ENCODE measurements at places on chromosomes 1 and 21.
A peak's percentile ranks its signal among the peaks of the same experiment; 100 is the strongest.

DNA sequence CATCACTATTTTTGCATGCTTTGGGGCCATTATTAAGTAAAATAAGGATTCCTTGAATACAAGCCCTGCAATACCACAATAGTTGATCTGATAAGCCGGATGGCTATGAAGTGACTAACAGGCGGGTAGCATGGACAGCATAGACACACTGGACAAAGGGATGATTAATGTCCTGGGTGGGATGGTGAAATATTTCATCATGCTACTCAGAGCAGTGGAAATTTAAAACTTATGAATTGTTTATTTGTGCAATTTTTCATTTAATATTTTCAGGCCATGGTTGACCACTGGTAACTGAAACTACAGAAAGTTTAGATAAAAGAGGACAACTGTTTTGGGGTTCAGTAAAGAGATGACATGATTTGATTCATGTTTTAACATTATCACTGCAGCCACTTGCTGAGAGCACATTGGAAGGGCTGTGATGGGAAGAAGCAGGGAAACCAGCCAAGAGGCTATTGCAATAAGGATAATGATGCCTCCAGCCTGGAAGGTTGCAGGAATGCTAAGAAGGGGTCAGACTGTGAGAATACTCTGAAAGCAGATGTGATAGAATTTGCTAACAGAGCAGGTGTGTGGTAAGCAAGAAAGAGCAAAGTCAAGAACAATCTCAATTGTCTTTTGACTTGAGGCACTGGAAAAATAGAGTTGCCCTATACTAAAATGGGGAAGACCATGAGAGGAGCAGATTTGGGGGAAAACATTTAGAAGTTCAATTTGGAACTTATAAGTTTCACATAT is 62.5 kb upstream of the TNFSF4 start:
- H3K27me3 ChIP-seq = no peaks in the 10 kb centered on the region
- H3K27ac ChIP-seq = no peak overlapping the region
- no peaks in the 10 kb centered on the region for H3K4me1 ChIP-seq
- no peak overlapping the region for H3K4me3 ChIP-seq

- no peaks in the 10 kb centered on the region for H3K27me3 ChIP-seq
- H3K4me3 ChIP-seq = no peak overlapping the region
- peaks cover 5% of the 10 kb centered on the region for H3K4me1 ChIP-seq
- no peak overlapping the region for H3K27ac ChIP-seq
- no peaks in the 10 kb centered on the region for H3K36me3 ChIP-seq
Observed at GRCh38 chr1:227938911-227939790, 8.6 kb downstream of the WNT9A start.

DNA sequence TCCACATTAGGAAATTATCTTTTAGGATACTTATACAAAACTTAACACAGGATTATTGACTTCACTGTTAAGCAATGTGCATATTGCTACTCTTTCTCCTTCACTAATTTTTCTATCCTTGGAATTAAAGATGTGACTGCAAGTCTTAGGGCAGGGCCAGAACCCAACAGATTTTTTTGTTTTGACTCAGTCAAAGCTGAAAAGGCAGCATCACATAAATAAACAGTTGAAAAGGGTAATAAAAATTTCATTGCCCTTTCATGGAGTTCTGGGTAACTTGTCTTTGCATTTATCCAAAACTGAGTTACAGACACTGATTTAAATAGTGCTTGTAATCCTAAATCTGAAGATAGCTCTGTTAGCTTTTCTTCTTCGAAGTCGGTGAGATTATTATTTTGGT is 1.9 kb upstream of the TMEM35B start:
- no peak overlapping the region for H3K27ac ChIP-seq
- no peaks in the 10 kb centered on the region for H3K27me3 ChIP-seq
- peaks cover 27% of the 10 kb centered on the region for H3K4me1 ChIP-seq
- no peak for DNase-seq

DNA sequence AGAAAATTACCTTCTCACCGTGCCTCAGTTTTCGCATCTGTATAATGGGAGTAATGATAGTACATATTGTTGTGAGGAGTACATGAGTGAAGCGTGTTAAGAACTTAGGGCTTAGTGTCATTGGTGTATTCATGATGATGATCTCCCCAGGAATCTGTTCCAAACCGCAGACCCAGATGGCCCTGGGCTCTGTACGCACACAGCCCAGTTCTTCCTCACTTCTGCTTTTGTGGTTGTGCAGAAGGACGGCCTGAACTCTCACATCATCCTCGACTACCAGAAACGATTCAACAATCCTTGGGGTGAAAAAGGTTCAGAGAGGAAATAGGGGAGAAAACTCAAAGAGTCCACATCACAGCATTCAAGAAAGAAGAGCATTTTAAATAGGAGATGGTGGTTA is 323.0 kb downstream of the CAMTA1 start:
- DNase-seq = no peak
- H3K27me3 ChIP-seq = peaks cover 42% of the 10 kb centered on the region
- no peak overlapping the region for H3K4me3 ChIP-seq
- H3K27ac ChIP-seq = no peak overlapping the region

DNA sequence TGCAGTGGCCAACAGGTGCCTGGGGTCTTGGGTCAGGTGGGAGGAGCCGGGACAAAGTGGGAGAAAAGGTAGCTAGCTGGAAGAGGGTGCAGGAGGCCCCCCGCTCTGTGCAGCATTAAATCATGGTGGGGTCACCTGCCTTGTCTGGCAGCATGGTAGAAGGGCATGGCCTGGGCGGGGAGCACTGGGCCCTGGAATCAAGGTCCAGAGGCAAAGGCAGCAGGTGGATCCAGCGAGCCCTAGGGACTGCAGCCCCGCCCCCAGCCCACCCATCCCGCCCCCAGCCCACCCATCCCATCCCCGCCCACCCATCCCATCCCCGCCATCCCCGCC is 16.7 kb upstream of the TTLL10 start:
- peaks cover 7% of the 10 kb centered on the region for H3K36me3 ChIP-seq
- DNase-seq = no peak
- peak overlapping the region; percentile 77 for H3K4me3 ChIP-seq
- peak overlapping the region; percentile 81 for H3K27ac ChIP-seq

DNA sequence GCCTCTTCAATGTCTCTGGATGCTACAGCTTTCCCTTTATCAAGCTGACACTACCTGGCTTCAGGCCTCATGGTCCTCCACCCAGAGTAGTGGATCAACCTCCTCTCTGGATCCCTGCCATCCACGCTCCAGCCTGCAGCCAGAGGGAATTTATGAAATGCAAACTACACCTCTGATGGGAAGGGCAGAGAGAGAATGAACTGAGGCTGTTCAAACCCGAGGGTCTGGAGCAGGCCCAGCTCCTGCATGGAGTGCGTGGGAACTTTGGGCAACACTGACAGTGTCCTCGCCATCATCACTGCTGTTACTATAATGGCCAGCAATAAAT is 157.8 kb downstream of the TRABD2B start:
- H3K36me3 ChIP-seq = peaks cover 2% of the 10 kb centered on the region
- DNase-seq = no peak

DNA sequence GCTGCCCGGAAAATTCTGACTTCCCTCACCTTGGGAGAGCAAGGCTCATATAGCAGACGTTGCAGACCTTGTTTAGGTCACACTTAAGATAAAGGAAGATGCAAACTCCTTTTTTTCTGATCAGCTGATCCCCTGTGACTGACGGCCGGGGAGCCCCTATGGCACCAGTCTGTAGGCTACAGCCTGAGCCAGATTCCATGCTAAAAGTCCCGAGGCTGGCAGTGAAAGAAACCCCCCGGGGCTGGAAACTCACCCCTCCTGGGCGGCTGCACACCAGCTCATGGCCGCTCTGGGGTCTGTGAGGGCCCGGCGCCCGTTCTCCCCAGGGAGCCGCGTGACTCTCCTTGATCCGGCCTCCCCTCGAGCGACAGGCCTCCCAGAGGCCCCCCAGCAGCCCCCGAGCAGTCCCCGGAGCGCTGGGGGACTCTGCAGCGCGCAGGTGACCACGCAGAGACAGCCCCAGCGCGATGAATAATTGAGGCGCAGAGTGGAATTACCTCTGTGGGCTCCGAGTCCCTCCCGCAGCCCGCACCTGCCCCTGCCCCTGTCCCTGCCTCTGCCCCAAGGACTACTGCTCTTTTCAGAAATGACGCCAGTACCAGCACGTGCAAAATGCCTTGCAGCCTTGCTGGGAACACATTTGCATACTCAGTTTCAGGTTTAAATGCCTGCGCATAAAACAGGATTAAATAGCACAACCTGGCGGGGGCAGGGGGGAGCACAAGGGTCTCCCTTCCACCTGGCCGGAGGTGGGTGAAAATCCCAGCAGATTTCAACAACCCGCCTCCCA is 62.6 kb upstream of the CLDN14 start:
- DNase-seq = no peak
- H3K4me1 ChIP-seq = no peaks in the 10 kb centered on the region
- peaks cover under 1% of the 10 kb centered on the region for H3K27me3 ChIP-seq
- H3K27ac ChIP-seq = no peak overlapping the region
- peaks cover 2% of the 10 kb centered on the region for H3K36me3 ChIP-seq

DNA sequence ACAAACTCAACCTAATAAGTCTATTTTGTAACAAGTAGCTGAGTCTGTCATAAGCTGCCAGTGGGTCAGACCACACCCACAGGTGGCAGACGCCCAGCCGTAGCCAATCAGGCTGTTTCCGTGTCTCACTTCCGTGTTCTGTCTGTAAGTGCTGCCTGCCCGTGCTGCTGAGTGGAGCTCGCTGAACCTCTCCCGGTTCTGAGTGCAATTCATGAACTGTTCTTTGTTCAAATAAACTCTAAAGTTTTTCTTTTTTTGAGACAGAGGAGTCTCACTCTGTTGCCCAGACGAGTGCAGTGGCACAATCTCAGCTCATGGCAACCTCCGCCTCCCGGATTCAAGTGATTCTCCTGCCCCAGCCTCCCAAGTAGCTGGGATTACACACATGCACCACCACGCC is 25.1 kb downstream of the POFUT2 start:
- DNase-seq = no peak
- peak overlapping the region; percentile 35 for H3K27ac ChIP-seq
- no peaks in the 10 kb centered on the region for H3K27me3 ChIP-seq
- H3K4me1 ChIP-seq = peaks cover 18% of the 10 kb centered on the region
- no peak overlapping the region for H3K4me3 ChIP-seq

DNA sequence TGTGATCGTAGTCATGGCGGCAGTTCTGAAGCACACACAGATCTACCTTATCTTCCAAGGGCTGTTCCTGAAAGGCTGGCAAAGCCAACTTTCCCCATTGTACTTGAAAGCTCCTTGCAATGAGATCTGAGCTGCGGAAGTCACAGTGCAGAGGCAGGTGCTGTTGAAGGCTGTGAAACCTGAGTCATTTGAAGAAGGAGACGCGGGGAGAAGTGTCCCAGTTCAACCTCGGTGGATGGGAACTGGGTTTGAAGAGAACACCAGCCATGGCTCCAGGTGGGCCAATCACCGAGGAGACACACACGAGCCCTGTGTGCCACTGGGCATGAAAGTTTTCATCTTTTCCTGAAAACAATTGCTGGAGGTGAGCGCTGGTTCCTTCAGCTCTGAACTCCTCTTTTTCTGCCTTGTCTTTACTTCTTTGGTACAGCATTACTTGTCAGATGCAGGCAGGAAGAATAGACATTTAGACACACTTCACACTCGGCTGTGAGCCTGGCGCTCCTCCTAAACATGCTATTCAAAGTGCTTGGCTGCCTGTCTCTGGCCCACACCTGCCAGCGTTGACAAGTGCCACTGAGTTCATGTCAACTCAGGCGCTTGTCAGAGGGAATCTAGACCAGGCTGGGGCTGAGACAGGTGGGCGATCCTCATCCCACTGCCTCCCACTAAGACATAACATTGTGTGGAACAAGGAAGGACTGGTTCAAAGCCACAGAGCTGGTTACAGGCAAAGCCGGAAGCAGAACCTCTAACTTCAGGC is 25.7 kb upstream of the PDE9A start:
- H3K27me3 ChIP-seq = peaks cover 12% of the 10 kb centered on the region
- no peak for DNase-seq
- H3K4me1 ChIP-seq = no peaks in the 10 kb centered on the region
- H3K36me3 ChIP-seq = peaks cover 1% of the 10 kb centered on the region

GRCh38 chr1:110593902-110594301 is 12.3 kb downstream of the KCNA2 start:
- H3K36me3 ChIP-seq = peaks cover 2% of the 10 kb centered on the region
- no peak overlapping the region for H3K4me3 ChIP-seq
- DNase-seq = no peak
- H3K4me1 ChIP-seq = no peaks in the 10 kb centered on the region
- H3K27ac ChIP-seq = no peak overlapping the region

DNA sequence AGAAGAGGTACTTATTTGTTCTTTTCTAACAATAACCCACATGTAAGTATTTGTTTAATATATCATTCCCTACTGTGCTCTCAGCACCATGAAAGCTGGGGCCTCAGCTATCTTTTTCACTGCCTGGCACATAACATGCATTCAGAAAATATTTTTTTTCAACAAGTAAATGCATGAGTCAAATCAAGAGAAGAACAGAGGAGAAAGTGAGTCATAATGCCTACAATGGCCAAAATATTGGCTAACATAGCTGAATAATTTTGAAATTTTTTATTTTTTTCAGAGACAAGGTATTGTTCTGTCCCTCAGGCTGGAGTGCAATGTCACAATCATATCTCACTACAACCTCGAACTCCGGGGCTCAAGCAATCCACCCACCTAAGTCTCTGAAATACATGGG is 252.2 kb upstream of the ADAMTS5 start:
- no peak overlapping the region for H3K27ac ChIP-seq
- no peaks in the 10 kb centered on the region for H3K27me3 ChIP-seq
- no peak for DNase-seq
- H3K4me3 ChIP-seq = no peak overlapping the region

- H3K4me1 ChIP-seq = peaks cover 6% of the 10 kb centered on the region
- no peak for DNase-seq
- no peak overlapping the region for H3K4me3 ChIP-seq
- no peak overlapping the region for H3K27ac ChIP-seq
- H3K36me3 ChIP-seq = peaks cover 2% of the 10 kb centered on the region
Observed at GRCh38 chr21:31279986-31280385, 64.1 kb downstream of the TIAM1 start.

- no peak for DNase-seq
- H3K27me3 ChIP-seq = no peaks in the 10 kb centered on the region
- no peak overlapping the region for H3K4me3 ChIP-seq
- no peak overlapping the region for H3K27ac ChIP-seq
- H3K36me3 ChIP-seq = peaks cover 2% of the 10 kb centered on the region
Observed at GRCh38 chr1:154416471-154417337, 11.6 kb downstream of the IL6R start.

DNA sequence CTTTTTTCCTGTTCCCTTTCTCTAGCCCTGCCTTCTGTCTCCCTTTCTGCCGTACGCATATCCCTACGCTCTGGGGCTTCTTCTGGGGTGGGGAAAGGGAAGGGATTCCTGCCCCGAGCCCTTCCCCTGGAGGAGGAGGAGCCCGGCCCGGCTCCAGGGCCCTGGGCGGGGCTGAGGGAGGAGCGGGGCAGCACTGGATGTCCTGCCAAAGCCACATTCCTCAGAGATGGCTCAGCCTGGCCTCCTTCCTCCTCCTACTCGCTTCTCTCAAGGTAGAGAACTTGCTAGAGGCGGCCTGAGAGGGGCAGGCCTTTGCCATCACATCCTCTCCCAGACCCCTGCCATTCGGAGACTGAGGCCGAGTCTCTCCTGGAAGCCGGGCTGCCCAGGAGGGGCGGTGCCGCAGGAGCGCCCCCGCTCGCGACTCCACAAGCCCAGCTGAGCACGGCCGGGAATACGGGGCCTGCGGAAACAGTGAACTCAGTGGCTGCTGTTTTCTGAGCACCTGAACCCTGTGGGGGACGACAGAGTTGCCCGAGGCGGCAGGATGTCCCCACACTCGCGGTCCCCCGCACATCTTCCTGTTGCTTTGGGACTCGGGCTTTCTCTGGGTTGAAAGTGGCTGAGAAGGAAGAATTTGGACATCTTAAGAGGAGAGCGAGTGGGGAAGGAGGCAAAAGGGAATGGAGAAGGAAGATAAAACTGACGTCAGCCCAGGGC is 12.2 kb downstream of the ADAMTSL4 start:
- peaks cover 26% of the 10 kb centered on the region for H3K36me3 ChIP-seq
- DNase-seq = peak; percentile 55
- no peaks in the 10 kb centered on the region for H3K27me3 ChIP-seq
- peak overlapping the region; percentile 97 for H3K27ac ChIP-seq
- H3K4me1 ChIP-seq = peaks cover 45% of the 10 kb centered on the region
